ENCODE measurements at places on chromosomes 12 and 14. TPM values are rescaled to one million over a fixed set of nuclear protein-coding genes. Genes with fewer than 3 reads are reported as not detected.

Gene NUAK1
- 10.1 TPM for polyA plus RNA-seq

Gene SRRM4
- polyA plus RNA-seq: 0.03 TPM

Gene SMOC1
- polyA plus RNA-seq: 2.4 TPM

Gene PWP1
- polyA plus RNA-seq: 60.6 TPM

Gene CCDC38
- polyA plus RNA-seq: 0.42 TPM

GRCh38 chr12:132899033-132899432, 11.6 kb upstream of the CHFR start:
- DNase-seq: no peak

DNA sequence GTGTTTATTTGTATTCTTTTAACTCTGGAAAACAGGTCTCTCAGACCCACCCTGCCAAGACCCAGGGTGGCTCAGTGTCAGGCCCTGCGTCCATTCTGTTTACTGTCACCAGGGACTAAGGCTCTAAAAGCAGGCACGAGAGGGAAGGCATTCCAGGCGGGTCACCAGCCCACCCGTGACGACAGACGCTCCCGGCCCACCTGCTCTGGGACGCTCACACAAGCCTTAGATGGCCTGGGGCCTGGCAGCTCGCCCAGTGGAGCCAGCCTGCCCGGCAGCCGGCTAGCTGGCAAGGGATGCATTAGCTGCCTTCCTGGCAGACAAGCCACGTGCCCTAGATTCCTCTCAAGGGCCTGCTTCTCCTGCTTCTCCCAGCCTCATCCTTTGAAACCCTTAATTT, 9.2 kb upstream of the NUAK1 start:
- DNase-seq: no peak

- DNase-seq: no peak
Observed at GRCh38 chr14:91009501-91010152, 50.8 kb downstream of the RPS6KA5 start.

DNA sequence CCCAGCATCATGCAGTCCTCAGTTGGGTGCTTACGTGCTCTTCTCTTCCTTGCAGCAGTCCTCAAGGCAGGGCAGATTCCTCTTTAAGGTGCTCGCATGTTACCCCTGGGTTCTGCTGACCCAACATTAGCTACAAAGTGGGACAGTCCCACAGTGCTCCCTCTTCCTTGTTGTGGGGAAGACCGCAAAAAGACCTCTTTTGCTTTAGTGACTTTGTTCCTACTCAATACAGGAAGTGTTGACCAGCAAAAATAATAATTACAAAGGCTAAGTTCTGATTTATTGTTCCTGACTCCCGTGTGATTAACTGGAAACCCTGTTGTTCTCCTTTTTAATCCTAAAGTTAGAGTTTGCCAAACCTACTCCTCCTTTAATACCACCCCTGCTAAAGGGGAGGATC, 13.7 kb downstream of the PIGH start:
- DNase-seq: no peak

- DNase-seq: no peak
Observed at GRCh38 chr12:128381541-128381940, 114.6 kb downstream of the TMEM132C start.

GRCh38 chr14:22220427-22220826, 368.6 kb downstream of the DAD1 start:
- no peak for DNase-seq

DNA sequence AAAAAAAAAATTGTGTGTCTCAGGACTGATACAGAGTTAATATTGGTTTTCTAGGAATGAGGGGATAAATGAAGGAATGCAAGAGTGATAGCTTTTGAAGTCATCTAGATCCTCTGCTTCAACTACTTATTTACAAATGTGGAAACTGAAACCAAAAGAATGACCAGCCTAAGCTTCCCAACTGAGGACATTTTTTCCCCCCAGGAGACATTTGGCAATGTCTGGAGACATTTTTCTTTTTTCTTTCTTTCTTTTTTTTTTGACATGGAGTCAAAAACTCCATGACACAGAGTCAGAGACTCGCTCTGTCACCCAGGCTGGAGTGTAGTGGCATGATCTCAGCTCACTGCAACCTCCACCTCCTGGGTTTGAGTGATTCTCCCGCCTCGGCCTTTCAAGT, 15.3 kb downstream of the DLK1 start:
- DNase-seq: no peak

DNA sequence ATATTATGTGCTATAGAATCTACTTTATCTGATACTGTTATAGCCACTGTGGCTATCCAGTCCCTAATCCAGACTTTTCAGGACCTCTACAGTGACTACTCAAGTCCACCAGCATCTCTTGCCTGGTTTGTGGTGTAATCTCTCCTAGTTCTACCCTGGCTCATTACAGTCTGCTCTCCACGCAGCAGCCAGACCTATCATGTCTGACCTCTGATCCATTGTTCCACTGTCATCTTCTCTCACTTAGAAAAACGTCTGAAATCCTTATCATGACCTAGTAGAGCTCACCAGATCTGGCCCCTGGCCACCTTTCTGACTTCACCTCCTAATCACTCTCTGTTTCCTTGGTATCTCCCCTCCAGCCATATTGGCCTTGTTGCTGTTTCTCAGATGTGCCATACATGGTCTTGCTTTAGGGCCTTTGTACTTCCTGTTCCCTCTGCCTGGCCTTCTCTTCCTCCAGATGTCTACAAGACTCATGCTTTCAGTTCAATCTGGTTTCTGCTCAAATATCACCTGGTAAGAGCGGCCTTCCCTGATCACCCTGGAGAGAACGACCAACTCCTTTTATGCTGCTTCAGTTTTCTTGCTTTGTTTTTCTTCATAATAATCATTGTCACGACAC, 475.5 kb downstream of the AACS start:
- DNase-seq: no peak

DNA sequence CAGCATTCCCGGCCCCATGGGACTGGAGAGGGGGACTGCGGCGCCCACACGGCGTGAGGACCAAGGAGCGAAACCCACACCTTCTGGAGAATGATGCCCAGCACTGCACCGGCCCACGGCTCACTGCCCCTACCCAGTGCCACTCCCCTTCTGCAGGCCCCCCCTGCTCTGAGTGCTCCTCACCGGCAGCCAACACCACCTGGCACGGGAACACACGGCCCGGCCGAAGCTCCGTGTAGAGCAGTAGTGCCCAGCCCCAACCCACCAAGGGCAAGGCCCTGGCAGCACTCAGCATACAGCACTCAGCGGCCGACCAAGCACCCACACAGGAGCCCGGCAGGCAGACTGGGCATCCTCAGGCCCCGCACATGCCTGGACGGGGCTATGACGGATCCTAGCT, 13.4 kb downstream of the BTBD6 start:
- DNase-seq: no peak

DNA sequence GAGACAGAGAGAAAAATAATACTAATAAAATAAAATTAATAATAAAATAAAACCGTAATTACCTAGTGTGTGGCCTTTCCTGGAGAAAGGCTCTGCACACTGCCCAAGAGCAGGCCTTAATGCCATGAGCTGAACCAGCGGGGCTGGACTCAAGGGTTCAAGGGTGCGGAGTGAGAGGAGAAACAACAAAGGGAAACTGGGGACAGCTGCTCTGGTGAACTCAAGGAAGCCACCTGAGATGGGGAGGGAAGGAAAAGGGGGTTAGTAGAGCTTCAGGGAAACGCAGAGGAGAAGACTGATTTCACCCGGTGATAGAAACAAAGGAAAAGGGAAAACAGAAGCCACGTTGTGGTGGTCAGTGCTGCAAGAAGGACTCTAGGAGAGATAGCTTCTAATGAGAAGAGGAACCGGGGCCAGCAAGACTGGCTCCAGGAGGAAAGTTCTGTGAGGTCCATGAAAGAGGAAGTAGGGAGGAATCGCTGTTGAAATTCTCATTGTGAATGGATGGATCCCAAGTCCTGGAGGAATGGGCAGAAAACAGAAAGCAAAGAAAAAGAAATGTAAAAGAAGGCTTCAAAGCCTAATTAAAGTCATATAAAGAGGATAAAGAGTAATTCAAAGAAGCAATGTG, 48.3 kb upstream of the BCL2L14 start:
- DNase-seq: no peak

DNA sequence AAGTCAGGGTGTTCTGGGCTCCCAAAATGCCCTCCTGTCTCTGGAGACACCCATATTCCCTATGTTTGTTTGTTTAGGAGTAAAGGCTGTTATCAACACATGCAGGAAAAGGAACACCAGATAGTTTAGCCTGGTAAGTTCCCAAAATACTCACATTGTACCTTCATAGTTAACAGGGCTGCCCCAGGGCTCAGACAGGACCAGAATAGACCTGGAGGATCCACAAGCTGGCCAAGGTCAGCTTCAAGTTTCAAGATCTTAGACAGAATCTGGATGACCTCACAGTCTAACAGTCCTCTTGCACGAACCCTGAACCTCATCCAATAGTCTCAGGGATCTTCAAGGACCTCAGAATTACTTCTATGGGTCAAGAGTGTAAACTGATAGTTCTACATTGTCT, 18.1 kb upstream of the HSP90B1 start:
- DNase-seq: no peak

DNA sequence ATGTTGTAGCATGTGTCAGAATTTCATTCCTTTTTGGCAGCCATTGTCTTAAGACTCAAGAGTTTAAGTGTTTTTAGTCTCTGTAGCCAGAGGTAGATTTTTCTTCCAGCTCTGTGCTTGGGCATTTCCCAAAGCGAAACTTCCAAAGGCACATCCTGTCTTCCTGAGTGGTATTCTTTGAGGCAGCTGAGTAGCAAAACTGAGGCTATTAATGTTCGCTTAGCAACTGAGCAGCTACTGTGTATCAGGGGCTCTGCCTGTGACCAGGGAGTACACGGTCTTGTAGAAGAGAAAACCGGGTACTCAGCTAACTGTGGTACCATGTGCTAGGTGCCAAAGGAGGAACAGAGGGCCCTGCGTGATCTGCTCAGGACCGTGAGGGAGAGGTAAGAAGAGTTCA, 52.0 kb downstream of the ETV6 start:
- DNase-seq: no peak

- no peak for DNase-seq
Observed at GRCh38 chr12:98644433-98644711, 216 bp downstream of the IKBIP start.

- no peak for DNase-seq
Observed at GRCh38 chr14:25150934-25151790, 101.2 kb upstream of the STXBP6 start.

- DNase-seq: no peak
Observed at GRCh38 chr12:111827907-111828306, 14.1 kb upstream of the MAPKAPK5 start.

- no peak for DNase-seq
Observed at GRCh38 chr14:50335389-50335788, 23.3 kb downstream of the DMAC2L start.

- no peak for DNase-seq
Observed at GRCh38 chr14:103739793-103740501, 24.3 kb downstream of the ZFYVE21 start.

DNA sequence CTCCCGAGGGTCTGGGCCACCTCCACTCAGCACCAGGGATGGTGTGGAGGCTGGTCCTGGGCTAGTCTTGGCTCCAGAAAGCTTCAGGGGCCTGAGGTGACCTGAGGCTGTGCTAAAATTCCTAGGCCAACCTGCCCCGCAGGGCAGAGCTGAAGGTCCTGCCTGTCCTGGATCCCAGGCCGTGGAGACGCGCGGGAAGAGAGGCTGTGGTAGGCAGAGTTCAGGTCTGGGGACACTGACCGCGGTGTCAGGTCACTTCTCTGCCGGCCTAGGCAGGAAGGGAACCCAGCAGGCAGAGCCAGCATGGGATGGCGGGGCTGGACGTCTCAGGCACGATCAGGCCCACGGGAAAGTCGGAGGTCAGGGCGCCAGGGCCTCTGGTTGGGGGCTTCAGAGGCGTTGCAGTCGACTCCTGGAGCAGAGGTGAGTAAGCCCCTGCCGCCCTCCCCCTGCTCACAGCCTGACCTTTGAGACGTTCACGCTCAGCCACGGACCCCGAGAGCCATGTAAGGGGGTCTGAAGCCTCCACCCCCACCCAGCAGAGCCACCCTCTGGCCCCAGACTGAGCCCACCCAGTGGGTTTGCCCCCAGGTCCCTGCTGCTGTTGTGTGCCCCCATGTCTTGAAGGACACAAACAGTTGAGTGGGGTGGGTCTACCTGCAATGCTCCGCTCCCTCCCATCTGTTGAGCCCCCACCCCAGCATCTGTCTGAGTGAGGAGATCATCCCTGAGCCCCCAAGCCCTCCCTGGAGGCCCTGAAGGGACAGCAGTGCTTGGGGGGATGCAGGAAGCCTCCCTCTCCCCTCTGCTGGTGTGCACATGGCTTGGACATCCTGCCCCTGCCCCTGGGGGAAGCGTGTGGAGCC, 142.7 kb downstream of the KIF26A start:
- no peak for DNase-seq

DNA sequence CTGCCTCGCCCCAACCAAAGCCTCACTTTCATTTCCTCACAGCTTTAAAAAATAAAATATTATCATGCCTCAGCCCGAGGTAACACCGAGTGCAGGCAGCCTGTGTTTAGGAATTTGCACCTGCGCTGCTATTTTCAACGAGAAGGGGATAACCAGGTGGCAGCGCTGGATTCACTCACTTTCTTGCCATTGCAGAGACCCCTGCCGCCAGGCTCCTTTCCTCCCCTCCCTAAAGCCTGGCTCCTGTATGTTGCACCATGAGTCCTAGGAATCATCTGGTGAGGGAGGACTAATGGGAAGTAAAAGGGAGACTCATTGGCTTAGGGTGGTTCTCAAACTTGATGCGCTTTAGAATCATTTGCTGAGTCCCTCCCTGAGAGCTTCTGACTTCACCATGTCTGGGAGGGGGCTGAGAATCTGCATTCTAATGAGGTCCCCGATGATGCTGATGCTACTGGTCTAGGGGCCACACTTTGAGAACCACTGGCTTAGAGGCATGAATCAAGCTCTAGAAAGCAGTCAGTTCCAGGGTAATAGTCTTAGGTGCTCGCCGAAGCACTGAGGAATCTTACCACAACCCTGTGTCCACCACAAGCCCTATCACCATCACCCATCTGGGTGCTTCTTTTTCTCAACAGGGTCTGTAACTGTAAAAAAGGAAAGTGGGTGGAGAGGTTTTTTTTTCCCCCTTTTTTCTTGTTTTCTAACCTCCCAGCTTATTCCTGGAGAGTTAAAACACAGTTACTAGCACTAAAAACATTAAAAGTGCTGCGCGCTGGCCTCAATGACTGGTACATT, 83.8 kb downstream of the SLC38A1 start:
- no peak for DNase-seq

- no peak for DNase-seq
Observed at GRCh38 chr12:52523824-52524223, 3.6 kb upstream of the KRT5 start.

DNA sequence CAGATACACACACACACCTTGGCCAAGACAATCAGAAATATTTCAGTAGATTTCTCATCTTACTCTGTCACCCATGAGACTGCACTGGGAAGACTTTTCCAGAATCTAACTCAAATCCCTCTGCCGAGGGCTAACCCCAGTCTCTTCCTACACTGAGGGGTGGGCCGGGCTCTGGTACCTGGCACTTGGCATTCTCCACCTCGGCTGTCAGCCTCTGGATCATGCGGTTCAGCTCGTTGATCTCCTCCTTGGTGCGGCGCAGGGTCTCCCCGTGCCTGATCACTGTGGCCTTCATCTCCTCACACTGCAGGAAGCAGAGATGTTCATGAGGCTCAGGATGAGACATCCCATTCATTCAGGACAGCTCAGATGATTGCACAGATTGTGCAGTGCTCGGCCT, 4.9 kb downstream of the KRT83 start:
- DNase-seq: no peak

All from renal cortex interstitium (tissue), 15 donors.